ENCODE measurements at places on chromosomes 2 and 18.

DNA sequence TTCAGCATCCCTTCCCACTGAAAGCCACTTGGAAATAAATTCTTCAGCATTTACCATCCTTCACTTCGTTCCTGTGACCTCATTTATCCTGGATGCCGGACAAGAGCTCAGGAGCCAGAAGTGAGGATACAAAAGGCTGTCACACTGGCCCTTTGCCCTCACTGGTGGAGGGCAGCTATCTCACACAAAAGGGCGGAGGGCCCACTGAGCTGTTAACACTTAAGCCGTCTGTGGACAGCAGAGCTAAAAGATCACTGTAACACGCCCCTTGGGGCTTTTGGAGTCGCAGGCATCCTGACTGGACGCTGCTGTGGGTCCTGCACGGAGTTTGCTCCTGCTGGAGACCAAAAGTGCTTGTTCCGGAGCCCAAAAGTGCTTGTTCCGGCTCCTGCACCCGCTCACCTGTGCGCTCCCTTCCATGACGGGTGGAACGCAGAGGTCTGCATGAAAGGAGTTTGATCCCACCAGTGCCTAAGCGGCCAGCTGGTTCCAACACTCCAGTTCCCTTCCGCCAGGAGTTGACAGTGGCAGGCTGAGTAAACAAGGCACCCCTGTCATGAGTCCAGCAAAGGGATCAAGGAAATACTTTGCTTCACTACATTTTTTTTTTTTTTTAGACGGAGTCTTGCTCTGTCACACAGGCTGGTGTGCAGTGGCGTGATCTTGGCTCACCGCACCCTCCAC lies 572.0 kb upstream of the LINC00305 start:
- DNase-seq: no peak

DNA sequence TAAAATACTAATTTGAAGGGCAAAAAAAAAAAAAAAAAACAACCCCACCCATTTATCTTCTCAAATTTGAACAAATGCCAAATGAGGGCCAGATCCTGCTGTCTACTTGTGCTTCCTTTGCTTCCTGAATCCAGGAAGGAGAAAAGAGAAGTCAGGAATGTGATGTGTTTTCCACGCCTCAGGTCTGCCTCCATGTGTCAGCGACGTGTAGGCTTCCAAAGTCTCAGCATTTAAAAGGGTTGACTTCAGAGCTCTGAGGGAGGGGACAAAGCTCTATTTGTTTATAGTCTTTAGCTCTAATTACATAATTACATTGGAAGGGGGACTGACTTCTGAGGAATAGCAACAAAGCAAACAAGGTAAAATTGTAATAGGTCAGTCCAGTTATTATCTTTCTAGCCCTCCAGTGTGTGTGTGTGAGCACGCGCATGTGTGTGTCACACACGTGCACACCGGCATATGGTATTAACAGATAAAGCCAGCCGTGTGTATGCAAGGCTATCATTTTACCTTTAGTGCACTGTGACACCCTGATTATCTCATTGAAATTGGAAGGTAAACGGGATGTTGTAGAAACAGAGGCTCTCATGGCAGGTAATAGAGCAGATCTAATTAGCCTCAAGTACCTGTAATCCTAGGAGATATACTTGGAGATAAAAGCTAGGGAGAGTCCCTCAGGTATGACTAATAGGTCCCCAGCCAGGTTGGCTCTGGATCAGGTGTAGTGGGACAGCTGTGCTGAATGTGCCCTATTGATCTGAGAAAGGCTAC lies 911.4 kb upstream of the ZEB2 start:
- no peak for DNase-seq

- DNase-seq: no peak
These were observed 781.1 kb upstream of the FSHR start for GRCh38 chr2:49935449-49935848.

DNA sequence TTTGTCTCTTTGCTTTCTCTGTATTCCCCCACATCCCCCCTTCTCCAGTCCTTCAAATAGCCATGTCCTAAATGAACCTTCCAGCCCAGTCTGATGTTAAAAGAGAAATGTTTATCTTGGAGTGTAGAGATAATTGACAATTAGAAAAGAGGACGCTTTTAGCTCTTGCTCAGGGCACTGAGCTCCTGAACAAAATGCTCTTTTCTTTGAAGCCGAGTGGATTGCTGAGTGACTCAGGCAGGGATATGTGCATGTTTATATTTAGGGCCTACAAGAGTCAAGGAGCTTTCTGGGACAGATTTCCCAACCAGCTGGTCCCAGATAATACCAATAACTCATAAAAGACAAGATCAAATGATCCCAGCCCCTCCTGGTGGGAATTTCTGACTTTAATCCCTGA lies 88.0 kb upstream of the SETBP1 start:
- no peak for DNase-seq

- DNase-seq: no peak
These were observed 757.1 kb upstream of the CDH7 start for GRCh38 chr18:64993695-64994094.

DNA sequence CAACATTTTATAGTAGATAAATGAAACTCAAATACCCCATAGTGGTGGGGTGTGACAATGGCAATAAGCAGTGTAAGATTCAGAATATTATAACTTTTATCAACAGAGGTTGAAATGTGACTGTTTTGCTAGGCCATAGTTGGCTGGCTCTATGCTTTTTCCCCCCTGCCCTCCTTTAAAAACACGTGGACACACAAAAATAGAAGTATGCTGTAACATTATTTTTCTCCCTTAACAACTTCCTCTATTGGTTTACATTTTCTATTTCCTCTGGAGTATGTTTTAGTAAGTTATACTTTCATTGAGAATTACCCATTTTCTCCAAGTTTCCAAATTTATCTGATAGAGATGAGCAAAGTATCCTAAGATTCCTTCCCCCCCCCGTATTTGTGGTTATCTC lies 31.1 kb downstream of the NDUFAF7 start:
- DNase-seq: no peak

DNA sequence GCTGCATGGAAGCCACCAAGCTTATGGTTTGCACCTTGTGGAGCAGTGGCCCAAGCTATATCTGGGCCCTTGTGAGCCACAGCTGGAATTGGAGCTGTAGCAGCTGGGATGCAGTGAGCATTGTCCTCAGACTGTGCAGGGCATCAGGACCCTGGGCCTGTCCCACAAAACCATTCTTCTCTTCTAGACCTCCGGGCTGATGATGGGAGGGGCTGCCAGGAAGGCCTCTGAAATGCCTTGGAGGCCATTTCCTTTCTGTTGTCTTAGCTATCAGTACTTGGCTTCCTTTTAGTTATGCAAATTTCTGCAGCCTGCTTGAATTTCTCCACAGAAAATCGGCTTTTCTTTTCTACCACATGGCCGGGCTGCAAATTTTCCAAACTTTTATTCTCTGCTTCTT lies 46.4 kb upstream of the CSRNP3 start:
- no peak for DNase-seq

GRCh38 chr18:62768558-62768943 lies 53.2 kb downstream of the PHLPP1 start:
- DNase-seq: no peak

GRCh38 chr2:169525434-169525833 lies 15.9 kb downstream of the KLHL41 start:
- no peak for DNase-seq

DNA sequence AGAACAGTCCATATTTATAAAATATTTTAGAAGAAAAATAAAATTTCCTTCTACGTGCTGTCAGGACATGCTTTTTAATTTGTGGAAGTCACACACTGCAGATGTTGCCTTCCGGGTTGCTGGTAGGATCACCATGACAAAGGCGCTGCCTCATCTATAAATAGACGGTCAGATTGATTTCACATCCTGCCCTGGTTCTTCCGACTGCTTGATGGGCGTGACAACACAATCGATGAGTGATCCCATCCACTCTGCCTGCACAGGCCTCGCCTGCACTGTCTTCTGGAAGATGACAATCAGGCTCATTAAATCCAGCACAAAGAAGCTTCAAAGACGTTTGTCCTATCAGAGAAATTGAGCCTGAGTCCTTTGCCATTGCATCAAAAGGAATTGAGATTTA lies 318.9 kb upstream of the TRIB2 start:
- DNase-seq: no peak

- no peak for DNase-seq
These were observed 252.1 kb downstream of the CYP26B1 start for GRCh38 chr2:71895320-71896161.

DNA sequence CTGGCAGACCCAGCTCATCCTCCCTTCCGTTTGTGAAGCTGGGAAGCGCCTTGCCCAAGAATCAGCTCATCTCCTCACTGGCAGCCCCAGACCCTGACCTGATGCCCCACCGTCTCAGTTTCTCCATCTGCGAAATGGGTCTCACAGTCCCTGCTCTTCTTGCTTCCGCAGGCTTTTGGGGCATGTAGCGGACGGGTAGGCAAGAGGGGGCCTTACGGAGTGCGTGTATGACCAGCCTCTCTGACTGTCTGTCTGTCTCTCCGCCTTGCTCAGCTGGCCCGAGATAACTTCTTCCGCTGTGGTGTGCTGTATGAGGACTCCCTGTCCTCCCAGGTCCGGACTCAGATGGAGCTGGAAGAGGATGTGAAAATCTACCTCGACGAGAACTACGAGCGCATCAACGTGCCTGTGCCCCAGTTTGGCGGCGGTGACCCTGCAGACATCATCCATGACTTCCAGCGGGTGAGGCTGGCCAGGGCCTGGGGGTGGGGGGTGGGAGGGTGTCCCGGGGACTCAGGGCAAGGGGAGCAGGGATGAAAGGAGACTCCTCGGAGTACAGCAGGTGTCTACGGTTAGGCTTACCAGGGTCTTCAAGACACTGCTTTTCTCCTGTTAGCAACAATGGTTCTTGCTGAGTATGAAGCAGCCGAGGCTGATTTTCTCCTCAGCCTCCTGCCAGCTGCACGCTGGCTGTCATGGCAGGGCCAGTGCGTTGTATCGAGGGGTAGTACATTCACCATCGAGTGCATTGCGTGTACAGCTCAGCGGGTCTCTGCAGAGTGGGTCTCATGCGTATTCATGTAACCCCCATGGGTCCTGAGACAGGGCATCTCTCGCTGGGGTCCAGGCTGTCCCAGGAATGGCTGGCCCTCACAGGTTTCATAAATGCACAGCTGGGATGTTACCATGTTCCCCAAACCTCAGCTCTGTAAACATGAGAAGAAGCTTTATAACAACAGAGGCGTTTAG lies 10.9 kb downstream of the ITM2C start:
- no peak for DNase-seq

GRCh38 chr2:212777020-212777491 lies 238.5 kb upstream of the ERBB4 start:
- DNase-seq: no peak

- DNase-seq: no peak
These were observed 542 bp upstream of the RNF103 start for GRCh38 chr2:86624267-86624547.

DNA sequence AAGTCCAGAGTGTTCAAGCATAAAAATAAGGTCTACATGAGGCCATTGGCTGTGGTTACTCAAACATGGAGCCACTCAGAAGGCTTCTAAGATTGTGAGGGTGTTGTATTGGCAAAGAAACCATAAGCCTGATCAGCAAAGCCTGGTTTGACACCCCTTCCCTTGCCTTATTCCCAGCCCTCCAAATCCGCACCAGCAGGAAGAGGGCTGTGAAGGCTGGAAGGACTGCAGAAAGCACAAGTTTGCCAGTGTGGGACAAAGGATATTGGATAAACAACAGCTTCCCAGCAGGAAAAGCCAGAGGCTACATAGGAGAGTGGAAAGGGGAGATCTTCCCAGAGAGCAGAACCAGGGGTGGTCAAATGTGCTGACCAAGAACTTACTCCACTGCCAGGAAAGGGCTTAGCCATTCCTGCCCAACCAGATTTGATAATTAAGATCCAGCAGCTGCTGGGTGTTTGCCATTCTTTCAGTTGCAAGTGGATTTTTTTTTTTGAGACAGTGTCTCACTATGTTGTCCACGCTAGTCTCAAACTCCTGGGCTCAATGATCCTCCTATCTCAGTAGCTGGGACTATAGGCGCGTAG lies 1.5 kb upstream of the PRKAG3 start:
- no peak for DNase-seq

GRCh38 chr2:64586883-64587481 lies 62.9 kb downstream of the AFTPH start:
- no peak for DNase-seq

DNA sequence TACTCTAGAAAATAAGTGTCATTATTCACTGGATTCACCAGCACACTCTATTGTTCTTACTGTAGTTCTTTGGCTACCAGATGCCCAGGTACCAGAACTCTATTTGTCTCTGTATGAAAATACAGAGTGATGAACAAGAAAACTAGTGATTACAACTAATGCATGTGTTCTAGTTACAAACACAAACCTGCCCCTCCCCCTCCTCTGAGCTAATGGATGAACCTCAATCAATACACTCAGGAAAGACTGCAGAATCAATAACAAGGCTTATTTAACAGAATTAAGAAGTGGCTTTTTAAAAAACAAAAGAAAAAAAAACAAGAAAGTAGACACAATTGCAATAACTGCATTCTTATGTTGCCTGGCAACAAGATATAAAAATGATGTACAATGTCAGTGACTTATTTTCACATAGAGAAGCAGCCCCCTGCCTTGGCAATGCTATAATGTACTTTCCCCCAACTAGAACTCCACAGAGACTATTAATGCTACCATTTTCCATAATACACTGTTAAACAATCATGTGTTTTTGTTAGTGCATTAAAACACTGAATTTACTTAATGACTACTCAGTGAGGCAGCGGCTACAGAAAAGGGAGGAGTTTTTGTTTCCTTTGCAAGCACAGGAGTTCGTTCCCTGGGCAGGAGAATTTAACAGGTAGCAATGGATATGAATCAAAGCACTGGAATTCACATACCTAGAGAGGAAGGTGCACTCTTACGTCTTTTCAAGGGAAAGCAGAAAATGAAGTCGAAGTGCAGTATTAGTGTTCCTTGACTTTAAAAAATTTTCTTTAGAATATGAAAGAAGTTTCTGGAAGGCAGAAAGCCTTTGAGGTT lies 318.8 kb upstream of the REV1 start:
- no peak for DNase-seq

GRCh38 chr2:12504443-12504842 lies 212.3 kb upstream of the TRIB2 start:
- peak; percentile 49 for DNase-seq

DNA sequence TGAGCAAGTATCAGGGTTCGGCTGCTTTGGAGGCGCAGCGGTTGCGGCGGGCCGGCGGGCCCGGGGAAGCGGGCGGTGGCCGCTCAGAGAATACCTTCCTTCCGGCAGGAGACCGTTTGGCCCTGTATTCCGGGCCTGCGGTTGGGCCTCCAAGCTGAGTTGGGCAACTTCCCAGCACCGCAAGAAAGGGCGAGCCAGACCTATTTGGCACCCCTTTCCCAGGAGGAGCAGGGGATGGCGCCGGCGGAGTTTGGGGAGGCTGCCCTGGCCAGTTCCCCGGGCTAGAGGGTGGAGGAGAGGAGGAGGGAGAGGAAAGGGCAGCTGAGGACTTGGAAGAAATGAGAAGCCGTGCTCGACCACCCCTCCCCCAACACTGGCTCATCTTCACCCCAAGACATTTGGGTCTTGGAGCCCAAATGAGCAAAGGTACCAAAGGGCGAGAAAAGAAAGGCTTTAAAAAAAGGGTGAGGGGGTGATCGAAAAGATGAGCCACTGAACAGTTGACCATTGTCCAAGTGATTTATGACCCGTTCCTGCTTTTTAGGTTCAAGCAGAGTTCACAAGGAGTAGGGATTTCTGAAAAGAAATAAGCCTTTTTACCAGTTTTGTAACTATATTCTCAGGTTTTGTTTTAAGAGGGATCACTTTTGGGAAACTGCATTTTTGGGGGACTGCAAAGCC lies 8.4 kb downstream of the HOXD3 start:
- DNase-seq: no peak

- DNase-seq: no peak
These were observed 158.7 kb upstream of the ZC3H15 start for GRCh38 chr2:186327251-186327868.

All from stimulated activated naive CD4-positive, alpha-beta T cell treated with Interleukin-2 at 50 U/mL for 16 hours (primary cell).